Heart left ventricle (tissue), 16 donors: ENCODE measurements at places on chromosomes 1 and 21. TPM values are rescaled to one million over a fixed set of nuclear protein-coding genes. Genes with fewer than 3 reads are reported as not detected.

Gene TNFRSF25
- 17.5 TPM for polyA plus RNA-seq

Gene RRAGC
- polyA plus RNA-seq = 30.4 TPM

Gene TAF1A
- polyA plus RNA-seq = 0.99 TPM

Gene A3GALT2
- not detected for polyA plus RNA-seq

Gene DBT
- 6.8 TPM for polyA plus RNA-seq

Gene GJA4
- polyA plus RNA-seq = 23.0 TPM

Gene ZNF678
- 0.99 TPM for polyA plus RNA-seq

Gene PPT1
- 47.9 TPM for polyA plus RNA-seq

Gene KCNT2
- 0.19 TPM for polyA plus RNA-seq

Gene SEC16B
- 3.8 TPM for polyA plus RNA-seq

Gene PPIAL4G
- not detected for polyA plus RNA-seq
